Fibroblast of skin of right quadriceps (primary cell): ENCODE measurements at places on chromosomes 1 and 21.
A peak's percentile ranks its signal among the peaks of the same experiment; 100 is the strongest.

DNA sequence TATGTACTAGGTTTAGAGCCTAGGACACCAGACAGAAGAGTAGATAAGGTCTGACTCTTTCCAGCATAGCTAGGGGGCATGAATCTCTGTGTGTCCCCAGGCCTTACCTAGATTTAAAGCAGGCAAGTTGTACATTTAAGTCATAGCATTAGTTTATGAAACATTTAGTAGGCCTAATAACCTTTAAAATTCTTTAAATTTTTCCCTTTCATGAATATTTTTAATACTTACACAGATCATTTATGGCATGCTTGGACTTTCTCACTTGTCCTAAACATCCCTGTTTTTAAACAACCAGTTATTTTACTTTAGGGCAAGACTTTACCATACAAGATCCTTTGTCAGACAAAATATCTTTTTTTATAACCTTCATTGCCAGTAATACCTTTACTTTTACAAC is 258.4 kb upstream of the ZRANB2 start:
- no peak for DNase-seq

DNA sequence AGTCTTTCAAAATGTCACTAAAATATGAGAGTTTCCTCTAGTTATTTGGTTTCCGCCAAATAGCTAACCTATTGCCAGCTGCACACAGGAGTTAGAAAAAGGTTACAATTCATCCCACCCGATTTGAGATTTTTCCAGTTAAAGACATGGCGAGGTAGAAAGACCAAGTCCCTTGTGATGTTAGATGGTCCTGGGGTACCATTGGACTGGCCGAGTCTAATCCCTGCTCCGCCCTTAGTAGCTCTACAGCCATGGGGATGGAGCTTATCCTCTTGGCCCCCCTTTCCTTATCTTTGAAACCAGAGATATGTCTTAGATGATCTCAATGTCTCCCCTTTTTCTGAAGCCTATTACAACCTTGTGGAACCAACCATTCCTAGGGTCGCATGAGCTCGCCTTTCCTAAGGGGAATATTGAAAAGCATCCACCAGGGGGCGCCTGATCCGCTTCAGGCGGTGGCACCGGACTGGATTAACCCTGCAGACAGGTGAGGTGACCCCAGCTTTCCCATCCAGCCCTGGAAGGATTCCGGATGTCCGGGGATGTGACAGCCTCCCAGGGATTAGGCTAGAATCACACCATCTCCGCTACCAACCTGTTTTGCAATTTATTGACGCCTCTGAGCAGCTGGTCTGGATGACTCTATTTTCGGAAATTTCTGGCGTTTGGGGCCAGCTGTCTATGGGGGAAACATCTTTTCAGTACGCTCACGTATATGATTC is 68.3 kb upstream of the SIM2 start:
- peak; percentile 33 for DNase-seq

- DNase-seq = peak; percentile 15
Observed at GRCh38 chr1:27940297-27940696, 5.5 kb downstream of the SMPDL3B start.

- DNase-seq = no peak
Observed at GRCh38 chr21:40595806-40596205, 251.2 kb downstream of the DSCAM start.
